ENCODE measurements at places on chromosomes 1 and 21.

- no peak overlapping the region for H3K27ac ChIP-seq
- no peaks in the 10 kb centered on the region for H3K4me1 ChIP-seq
- DNase-seq: no peak
- peaks cover 19% of the 10 kb centered on the region for H3K27me3 ChIP-seq
Observed at GRCh38 chr1:210883821-210884220, 250.1 kb downstream of the KCNH1 start.

DNA sequence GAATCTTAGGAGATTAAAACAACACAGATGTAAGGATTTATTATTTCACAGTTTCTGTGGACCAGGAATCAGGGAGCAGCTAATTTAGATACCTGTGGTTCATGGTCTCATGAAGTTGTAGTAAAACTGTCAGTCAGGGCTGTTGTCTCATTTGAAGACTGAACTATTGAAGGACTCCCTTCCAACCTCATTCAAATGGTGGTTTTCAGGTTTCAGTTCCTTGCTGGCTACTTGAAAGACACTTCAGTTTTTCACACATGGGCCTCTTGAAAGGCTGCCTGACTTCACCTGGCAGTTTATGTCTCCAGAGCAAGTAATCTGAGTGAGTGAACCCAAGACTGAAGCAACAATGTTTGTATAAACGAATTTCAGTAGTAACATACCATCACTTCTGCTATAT lies 915.9 kb downstream of the PLA2G4A start:
- H3K4me3 ChIP-seq: no peak overlapping the region
- H3K36me3 ChIP-seq: no peaks in the 10 kb centered on the region
- no peak for DNase-seq
- no peak overlapping the region for H3K27ac ChIP-seq
- no peaks in the 10 kb centered on the region for H3K4me1 ChIP-seq
- no peaks in the 10 kb centered on the region for H3K27me3 ChIP-seq

GRCh38 chr21:45443595-45444181 lies 38.7 kb downstream of the COL18A1 start:
- H3K4me1 ChIP-seq: peaks cover 6% of the 10 kb centered on the region
- no peaks in the 10 kb centered on the region for H3K27me3 ChIP-seq
- H3K36me3 ChIP-seq: peaks cover 10% of the 10 kb centered on the region
- H3K27ac ChIP-seq: no peak overlapping the region
- H3K4me3 ChIP-seq: no peak overlapping the region

- no peak overlapping the region for H3K27ac ChIP-seq
- H3K27me3 ChIP-seq: no peaks in the 10 kb centered on the region
- DNase-seq: no peak
- no peaks in the 10 kb centered on the region for H3K36me3 ChIP-seq
- H3K4me3 ChIP-seq: no peak overlapping the region
- H3K4me1 ChIP-seq: no peaks in the 10 kb centered on the region
Observed at GRCh38 chr21:22223385-22223784, 1225.2 kb downstream of the NCAM2 start.

DNA sequence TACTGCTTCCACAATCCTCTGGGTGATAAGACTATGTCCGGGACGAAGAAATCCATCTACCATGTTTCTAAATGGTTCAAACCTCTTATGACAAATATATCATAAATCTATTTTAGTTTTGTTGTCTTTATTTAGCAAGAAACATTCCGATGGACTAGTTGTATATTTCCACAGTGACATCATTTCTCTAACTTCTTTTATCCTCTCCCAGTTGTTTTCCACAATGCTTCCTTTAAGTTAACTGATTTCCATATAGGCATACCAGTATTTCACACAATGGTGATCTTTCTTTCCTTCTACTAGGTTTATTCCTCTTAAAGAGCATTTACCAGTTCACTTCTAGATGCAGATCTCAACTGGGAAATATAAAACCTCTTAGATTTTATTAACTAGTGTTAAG lies 44.8 kb downstream of the USP1 start:
- no peaks in the 10 kb centered on the region for H3K4me1 ChIP-seq
- DNase-seq: no peak
- H3K27me3 ChIP-seq: no peaks in the 10 kb centered on the region
- no peak overlapping the region for H3K4me3 ChIP-seq
- H3K36me3 ChIP-seq: 0 out of 2 replicates have a peak, but pooled peaks cover 2% of the 10 kb centered on the region
- H3K27ac ChIP-seq: no peak overlapping the region

Data from PC-3 (cell line).